ENCODE measurements at places on chromosomes 16 and 17.

- DNase-seq = no peak
Observed at GRCh38 chr17:79290726-79291125, 216.1 kb downstream of the ENGASE start.

GRCh38 chr17:82909322-82909904 lies 69.6 kb upstream of the ZNF750 start:
- DNase-seq = no peak

GRCh38 chr17:19421926-19422325 lies 10.9 kb downstream of the RNF112 start:
- no peak for DNase-seq

GRCh38 chr16:3580686-3581085 lies 3.5 kb upstream of the NLRC3 start:
- no peak for DNase-seq

- no peak for DNase-seq
Observed at GRCh38 chr16:85981826-85982562, 83.0 kb downstream of the IRF8 start.

DNA sequence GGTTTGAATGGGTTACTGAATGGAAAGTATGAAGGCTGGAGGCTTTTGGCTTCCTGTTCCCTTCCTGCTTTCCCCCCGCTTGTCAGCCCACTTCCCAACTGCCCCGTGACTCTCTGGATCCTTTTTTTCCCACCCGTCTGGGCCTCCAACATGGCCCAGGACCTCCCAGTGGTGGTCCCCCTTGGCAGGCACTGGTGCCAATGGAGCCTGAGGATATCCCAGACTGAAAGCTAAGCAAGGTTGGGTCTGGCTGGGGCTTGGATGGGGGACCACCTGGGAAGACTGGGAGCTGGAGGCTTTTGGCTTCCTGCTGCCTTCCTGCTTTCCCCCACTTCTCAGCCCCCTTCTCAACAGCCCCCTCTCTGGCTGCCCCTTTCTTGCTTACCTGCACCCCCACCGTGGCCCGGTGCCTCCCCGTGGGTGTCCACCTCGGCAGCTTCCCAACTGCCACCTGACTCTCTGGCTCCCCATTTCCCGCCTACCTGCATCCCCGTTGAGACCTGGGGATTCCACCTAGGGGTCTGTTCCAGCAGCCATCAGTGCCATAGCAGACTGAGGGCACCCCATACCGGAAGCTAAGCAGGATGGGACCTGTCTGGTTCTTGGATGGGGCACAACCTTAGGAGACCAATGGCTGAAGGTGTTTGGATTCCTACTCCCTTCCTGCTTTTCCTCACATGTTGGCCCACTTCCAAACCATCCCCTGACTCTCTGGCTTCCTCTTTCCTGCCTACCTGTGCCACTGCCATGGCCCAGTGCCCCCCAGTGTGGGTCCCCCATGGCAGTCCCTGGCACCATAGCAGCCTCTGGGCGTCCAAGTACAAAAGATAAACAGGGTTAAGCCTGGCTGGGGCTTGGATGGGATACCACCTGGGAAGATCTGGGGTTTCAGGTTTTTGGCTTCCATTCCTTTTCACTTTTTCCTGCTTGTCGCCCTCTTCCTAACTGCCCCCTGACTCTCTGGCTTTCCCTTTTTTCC lies 2295.3 kb downstream of the TP53TG3F start:
- no peak for DNase-seq

DNA sequence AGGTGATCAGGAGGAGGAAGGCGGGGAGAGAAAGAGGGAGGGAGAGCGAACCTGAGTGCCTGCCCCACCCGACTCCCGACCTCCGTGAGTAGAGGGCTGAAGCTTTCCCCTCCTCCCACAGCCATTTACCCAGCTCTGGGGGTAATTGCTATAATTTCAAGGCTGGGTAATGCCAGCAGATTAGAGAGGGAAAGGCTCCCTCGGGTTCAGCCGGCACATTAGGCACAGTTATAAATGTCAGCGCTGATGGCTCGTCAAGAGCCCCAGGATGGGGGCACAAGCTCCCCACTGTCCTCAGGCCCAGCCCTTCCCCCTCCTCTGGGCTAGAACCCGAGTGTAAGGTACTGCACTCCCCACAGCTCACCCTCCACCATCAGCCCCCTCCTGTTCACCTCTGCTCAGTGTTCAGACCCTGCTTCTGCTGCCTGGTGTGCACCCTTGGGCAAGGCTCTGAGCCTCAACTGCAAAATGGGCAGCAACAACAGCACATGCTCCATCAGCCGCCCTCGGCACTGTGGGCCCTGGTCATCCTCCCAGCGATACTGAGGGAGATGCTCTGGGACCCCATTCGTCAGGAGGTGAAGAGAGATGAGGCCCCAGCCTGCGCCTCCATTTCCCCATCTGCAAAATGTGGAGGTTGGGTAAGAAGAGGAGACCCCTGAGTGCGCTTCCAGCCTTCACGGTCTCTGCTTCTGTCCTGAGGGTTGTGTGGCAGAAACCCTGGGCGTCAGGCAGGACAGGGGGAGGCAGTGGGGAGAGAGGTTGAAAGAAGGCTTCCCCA lies 77.2 kb downstream of the NT5M start:
- no peak for DNase-seq

- peak; percentile 62 for DNase-seq
Observed at GRCh38 chr17:43832976-43833829, at the start of gene MPP3. TSS of gene MPP3 (minus strand) at chr17:43833146. CDS start at chr17:43831906, 1,240 bp downstream.

DNA sequence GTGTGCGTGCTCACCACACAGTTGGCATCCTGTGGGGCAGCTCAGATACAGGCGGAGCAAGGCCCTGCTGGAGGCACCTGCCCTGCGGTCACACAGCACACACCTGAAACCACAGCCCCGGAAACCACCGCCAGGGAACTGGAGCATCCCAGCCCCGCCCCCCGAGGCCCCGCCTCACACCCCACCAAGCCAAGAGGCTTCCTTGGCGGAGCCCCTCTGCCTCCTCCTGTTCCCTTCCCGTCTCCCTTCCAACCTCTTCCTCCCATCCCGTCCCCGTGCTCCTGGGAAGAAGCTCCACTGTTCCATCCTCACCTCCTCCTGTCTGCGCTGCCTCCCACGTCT lies 205.5 kb downstream of the NTN1 start:
- no peak for DNase-seq

- no peak for DNase-seq
Observed at GRCh38 chr16:50369133-50369804, 481 bp upstream of the BRD7 start.

- no peak for DNase-seq
Observed at GRCh38 chr17:19331134-19331533, 31.4 kb downstream of the B9D1 start.

DNA sequence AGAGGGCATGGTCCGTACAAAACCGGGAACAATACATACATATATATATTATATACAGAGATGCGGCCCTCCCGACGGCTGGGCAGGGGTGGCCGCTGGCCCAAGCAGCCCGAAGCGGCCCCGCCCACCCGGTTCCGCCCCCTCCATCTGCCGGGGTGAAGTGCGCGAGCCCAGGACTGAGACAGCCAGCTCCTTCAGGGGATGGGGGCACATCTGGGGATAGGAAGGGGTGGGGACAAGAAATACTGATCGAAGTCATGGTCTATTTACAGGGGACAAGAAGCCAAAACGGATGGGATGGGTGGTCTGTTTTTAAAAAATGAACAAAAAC lies 3.8 kb upstream of the SAMD14 start:
- no peak for DNase-seq

DNA sequence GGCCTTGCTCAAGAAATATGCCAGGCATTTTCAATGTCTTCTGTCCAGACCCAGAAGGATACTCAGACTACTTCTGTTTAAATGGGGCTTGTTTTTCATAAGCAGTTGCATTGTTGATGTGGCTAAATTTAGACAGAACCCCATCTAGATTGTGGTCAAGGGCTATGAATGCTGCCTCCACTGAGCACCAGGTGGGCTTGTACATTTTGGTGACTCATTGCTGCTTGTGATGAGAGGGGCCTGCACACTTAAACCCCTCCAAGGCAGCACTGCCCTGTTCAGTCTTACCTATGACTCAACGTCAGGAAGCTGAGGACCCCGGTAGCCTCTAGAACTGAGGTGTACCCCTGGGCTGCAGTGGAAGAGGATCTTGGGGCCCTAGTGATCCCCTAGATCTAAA lies 144.0 kb downstream of the PRKCA start:
- no peak for DNase-seq

GRCh38 chr17:31051506-31051905 lies 43.3 kb upstream of the NF1 start:
- no peak for DNase-seq

DNA sequence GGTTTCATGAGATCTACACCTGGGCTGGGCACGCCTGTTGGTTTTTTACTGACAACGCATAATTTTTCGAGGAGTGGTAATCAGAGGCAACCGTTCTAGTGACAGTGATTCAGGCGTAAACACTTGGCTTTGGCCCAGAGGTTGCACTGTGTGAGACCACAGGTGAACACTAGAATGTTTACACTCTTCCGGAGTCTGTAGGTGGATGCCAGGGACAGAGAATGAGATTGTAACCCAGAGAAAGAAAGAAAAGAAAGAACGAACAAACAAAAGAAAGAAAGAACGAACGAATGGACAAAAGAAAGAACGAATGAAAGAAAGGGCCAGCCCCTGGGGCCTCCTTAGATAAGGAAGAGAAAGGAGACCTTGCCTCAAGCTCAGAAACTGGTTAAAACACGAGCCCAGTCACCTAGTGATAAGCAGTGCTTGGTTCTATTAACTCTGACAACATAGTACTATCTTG lies 113.2 kb downstream of the PRKCB start:
- DNase-seq = no peak

- no peak for DNase-seq
Observed at GRCh38 chr17:57068222-57068658, 16.8 kb upstream of the AKAP1 start.

DNA sequence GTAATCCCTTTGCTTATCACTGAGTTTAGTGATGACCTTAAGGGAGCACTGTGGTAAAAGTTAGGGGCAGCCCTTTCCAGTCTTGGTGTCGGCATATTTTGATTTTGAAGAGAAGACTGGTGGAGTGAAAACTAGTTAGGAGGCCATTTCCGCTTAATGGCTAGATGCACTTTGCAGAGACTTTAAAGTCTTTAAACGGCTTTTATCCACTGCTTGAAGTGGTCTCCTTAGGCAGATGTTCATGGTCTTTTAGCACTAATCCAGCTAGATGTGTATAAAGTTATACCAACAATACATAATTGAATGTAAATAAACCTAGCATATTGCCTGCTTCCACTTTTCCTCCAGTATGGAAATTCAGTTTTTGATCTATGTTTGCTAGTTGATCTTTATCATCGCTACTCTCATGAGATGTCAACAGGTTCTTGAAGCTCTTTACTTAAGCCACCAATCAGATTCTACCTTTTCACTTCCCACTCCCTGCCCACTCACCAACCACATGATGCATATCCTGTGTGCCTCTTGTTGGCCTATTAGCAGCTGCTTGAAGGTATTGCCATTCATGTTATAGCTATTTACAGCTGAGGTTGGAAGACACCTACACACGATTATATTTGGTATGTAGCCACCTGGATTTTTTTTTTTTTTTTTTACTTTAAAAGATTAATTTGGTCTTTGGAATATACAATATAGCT lies 132.0 kb downstream of the NLK start:
- no peak for DNase-seq

DNA sequence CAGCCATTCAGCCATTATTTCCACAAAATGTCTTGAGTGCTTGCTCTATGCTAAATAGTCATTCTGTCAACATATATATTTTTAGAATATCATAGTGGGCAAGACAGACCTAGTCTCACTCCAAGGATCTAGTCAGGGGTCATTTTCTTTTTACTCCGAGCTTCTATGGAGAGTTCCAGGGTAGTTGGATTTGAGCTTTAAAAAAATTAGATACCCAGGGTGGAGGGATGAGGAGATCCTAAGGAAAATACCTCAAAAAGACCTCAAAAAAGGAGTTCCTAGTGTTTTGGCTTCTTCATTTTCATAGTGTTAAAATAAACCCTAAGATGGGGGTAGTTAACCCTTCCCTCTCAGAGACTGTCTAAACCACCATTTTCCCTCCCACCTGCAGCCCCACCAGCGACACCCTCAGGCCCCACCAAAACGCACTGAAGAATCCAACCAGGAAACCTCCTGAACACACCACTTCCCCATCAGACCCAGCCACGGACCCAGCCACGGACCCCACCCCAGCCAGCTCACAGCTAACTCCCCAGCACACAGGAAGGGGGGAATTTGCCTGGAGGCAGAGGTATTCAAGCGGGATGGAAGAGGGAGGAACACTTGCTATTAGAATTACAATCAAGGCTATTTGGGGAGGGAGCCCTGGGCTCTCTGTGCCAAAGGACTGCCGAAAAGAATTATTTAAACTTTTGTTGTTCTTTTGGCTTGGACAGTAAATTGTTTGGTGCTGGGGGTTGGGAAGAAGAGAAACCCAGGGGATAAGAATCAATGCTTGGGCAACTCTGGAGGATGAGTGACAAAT lies 2.2 kb downstream of the ETV4 start:
- no peak for DNase-seq

DNA sequence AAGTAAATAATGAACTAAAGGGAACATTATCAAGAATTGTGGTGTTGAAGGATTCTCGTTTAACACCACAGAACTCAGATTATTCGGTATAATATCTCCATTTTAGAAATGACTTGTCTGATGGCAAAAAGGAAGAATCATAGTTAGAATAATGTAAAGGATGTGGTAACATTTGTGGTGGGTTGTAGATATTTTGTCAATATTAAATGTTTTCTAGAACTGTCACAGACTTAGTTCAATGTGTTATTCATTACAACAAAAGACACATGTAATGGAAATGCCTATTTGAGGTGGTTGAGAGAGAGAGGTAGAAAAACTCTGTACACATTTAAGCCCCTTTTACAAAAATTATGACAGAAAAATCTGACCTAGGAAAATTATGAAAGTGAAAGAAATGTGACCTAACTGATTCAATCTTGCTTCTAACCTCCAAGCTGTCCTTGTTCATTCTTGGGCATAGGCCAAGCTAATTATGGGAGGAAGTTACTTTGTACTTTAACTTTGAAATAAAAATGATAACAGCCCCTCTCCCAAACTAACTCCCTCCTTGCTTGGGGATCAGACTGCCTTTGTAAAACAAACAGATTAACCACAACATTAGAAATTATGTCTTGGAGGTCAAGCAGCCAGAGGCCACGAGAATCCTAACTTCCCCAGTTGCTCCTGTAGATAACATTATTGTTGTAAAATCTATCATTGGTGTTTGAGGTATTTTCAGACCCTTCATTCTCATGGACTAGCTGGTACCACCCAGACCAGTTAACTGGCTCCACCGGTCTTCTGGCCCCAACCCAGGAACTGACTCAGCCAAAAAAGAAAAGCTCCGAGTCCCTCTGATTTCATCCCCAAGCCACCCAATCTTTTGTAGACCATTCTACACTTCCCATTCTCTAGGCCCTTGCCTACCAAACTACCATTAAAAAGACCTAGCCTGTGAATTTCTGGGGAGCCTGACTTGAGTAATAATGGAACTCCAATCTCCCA lies 1287.8 kb upstream of the CDH8 start:
- no peak for DNase-seq

Data from right renal pelvis (tissue), 4 donors.